ENCODE measurements at places on chromosomes 11 and 22.

DNA sequence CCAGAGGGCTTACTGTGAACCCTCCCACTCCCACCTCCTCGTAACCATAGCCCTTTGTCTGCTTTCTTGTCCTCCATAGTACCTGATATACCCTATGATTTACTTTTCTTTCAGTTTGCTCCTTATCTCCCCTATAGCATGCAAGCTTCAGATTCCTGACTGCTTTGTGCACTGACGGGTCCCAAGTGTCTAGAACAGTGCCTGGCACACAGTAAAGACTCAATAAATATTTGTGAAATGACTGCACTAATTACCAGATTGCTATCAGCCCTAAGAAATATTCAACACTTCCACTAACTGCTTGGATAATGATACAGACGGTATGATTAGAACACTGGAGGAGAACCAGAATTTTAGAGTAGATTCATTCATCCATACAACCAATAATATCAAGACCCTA lies 33.0 kb downstream of the ISX start:
- no peak for DNase-seq

- DNase-seq, result no peak
Observed at GRCh38 chr11:38718659-38719058, 2120.6 kb upstream of the RAG2 start.

GRCh38 chr11:61923166-61924063 lies 6.0 kb upstream of the RAB3IL1 start:
- no peak for DNase-seq

- peak; percentile 85 for DNase-seq
Observed at GRCh38 chr11:57649826-57650738, at the start of gene YPEL4. TSS of gene YPEL4 (minus strand) at chr11:57649912. CDS start at chr11:57647107, 2,805 bp downstream.

Data from CD4-positive, alpha-beta T cell treated with Interleukin-6 at 100 ng/mL for 8 hours (primary cell).